ENCODE measurements at places on chromosomes 13 and 19. TPM values are rescaled to one million over a fixed set of nuclear protein-coding genes. Genes with fewer than 3 reads are reported as not detected.

DNA sequence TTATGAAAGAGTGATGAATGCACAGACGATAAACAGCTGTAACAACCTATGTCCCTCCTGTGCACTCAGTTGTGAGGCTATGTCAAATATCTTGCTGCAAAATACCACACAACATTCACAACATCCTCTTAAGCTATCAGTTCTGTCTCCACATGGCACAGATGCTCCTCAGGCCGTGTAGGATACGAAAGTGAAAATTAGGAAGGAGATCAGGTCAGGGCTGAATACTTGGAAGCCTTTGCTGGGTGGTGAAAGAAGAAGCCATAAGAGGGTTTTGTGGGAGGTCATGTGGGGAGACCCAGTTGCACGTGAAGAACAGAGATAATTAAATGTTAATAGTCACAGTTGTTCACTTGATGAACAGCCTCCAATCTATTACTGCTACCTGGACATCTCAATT is 58.9 kb downstream of the RXFP2 start:
- no peak for DNase-seq

DNA sequence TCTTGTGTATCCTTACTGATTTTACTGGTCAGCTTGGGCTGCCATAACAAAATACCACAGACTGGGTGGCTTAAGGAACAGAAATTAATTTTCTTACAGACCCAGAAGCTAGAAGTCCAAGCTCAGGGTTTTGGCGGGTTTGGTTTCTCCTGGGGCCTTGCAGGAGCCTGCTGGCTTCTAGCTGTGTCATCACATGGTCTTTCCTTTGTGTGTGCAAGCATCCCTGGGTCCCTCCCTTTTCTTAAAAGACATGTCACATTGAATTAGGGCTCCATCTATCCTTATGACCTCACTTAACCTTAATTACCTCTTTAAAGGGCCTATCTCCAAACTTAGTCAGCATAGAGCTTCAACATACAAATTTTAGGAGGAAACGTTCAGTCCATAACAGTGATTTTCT is 23.4 kb downstream of the UBAC2 start:
- DNase-seq: no peak

EDNRB gene
- total RNA-seq: 142 TPM

- no peak for DNase-seq
Observed at GRCh38 chr13:63389756-63390155, 1974.1 kb upstream of the PCDH20 start.

DNA sequence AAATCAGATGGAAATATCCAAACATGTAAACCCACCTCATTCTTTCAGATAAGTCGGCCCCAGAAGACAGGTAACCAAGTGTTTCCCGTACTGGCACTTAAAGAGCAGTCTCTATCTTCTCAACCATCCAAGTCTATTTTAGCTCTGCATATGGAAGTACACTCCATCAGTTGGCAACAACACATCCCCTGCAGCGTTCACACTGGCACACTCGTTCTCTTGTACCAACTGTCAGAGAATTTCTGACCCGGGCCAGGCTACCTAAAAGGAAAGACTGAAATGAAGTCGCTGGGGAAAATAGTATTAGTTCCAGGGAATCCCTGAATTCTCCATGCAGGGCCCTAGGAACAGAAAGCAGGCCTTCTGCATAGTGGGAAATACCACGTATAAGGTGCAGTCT is 109.3 kb downstream of the RXFP2 start:
- DNase-seq: no peak

NUDT15 gene
- 42.8 TPM for total RNA-seq

GRCh38 chr13:69579351-69579750 is 528.3 kb upstream of the ATXN8OS start:
- DNase-seq: no peak

DNA sequence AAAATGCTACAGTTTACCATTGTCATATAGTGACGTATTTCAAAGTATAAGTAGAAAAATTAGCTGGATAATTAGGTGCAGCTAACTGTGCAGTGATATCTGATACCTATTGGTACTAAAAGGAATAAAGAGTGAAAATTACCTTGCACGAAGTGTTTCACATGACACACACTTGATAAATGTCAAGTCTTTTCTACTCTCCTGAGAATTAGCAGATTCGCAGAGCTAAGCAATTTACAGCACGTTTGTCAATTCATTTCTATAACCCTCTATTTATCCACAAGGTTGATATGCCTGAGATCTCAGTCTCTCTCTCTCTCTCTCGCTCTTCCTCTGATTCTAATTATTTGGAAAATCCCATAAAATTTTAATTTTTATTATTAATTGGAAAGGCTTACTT is 1109.0 kb downstream of the EFNB2 start:
- no peak for DNase-seq
